ENCODE measurements at places on chromosomes 3 and 15.

DNA sequence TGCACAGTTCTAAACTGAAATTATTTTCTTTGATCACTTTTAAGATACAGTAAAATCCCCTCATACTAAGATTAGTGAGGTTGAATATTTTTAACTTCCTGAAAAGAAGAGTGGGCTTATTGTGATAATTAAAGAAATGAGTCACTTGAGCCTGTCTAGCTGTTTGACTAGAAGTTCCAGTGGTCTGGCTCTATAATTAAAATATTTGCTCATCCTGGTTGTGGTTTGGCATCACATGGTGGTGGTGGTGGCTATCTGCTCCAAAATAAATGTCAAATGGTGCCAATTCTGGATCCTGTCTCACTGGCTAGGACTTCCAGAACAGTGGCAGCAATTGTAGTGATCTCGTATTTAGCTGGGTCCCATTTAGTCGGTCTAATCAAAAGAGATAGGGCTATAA lies 8.6 kb upstream of the TEX9 start:
- DNase-seq, result no peak

- no peak for DNase-seq
Observed at GRCh38 chr3:112114576-112115160, 18.4 kb downstream of the GCSAM start.

DNA sequence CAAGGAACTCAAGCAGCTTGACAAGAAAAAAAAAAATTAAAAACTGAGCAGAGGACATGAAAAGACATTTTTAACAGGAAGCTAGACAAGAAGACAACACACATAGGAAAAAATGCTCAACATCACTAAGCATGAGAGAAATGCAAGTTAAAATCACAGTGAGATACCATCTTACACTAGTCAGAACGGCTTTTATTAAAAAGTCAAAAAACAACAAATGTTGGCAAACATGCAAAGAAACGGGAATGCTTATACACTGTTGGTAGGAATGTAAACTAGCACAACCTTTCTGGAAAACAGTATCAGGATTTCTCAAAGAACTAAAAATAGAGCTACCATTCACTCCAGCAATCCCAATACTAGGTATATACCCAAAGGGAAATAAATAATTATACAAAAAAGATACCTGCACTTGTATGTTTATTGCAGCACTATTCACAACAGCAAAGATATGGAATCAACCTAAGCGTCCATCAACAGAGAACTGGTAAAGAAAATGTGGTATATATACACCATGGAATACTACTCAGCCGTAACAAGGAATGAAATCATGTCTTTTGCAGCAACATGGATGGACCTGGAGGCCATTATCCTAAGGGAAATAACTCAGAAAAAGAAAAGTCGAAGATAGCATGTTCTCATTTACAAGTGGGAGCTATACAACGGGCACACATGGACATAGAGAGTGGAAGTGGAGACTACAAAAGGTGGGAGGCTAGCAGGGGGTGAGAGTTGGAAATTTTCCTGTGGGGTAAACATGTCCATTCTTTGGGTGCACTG lies 5.2 kb downstream of the GOLIM4 start:
- DNase-seq, result no peak

- no peak for DNase-seq
Observed at GRCh38 chr3:177377166-177377565, 179.9 kb upstream of the TBL1XR1 start.

DNA sequence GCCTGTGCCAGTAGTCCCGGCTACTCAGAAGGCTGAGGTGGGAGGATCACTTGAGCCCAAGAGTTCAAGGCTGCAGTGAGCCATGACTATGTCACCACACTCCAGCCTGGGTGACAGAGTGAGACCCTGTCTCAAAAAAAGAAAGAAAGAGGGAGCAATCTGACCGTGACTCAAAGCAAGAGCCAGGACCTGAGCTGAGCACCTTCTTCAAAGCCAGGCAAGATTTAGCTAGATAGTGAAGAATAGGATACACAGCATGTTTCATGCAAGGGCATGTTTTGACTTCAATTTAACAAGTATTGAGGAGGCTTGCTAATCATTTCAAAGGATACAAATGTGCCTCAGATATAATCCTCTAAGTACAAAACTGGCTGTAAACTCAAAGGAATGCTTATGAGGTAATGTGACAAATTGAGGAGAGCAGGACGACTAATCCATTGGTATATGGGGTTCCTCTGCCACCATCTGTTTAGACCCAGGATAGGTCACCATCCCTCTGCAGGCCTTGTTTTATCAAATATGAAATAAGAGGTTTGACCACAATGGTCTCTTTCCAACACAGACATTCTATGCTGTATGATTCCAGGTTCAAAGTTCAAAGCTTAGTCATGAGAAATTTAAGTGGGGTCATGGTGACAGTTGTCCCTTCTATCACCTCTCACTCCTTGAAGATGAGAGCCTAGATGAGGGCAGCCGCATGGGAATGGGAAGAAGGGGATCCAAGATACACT lies 33.2 kb downstream of the RAB27A start:
- no peak for DNase-seq
